ENCODE measurements at places on chromosomes 11 and 22. TPM values are rescaled to one million over a fixed set of nuclear protein-coding genes. Genes with fewer than 3 reads are reported as not detected.

DNA sequence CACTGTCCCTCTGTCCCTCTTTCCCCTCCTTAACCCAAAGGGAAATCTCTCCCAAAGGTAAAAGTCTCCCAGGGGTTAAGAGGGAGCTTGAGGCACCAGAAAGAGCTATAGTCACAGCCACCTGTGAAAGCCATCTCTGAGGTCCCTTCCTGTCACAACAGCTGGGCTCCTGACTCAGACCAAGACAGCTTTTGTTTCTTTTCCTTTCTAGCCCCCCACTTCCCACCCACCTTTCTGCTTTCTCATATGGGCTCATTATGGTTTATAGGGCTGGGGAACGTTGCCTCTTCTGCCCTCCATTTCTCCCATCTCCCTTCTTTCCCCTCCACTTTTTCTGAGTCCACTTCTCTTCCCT is 19.1 kb downstream of the MIF start:
- DNase-seq: no peak

DNA sequence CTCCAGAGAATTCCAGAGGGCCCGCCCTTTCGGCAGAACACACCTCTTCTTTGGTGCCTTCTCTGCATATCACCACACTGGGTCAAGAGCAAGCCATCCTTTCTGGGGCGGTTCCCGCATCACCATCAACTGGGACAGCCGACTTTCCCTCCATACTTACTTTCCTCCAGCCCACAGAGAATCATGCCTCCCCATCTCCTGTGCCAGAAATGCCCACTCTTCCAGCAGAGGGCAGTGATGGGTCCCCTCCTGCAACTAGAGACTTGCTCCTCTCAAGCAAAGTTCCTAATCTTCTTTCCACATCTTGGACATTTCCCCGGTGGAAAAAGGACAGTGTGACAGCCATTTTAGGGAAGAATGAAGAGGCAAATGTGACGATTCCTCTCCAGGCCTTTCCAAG is 157.7 kb downstream of the C11orf91 start:
- DNase-seq: no peak

GRCh38 chr11:1271002-1271401 is 38.4 kb downstream of the TOLLIP start:
- DNase-seq: no peak

- DNase-seq: no peak
Measured at GRCh38 chr11:64015935-64016845, 19.5 kb upstream of the FLRT1 start.

- DNase-seq: no peak
Measured at GRCh38 chr11:132576706-132577105, 955.6 kb downstream of the OPCML start.

- DNase-seq: no peak
Measured at GRCh38 chr22:28031383-28031922, 112.4 kb upstream of the PITPNB start.

- no peak for DNase-seq
Measured at GRCh38 chr11:22752908-22753310, 76.7 kb downstream of the SVIP start.

DNA sequence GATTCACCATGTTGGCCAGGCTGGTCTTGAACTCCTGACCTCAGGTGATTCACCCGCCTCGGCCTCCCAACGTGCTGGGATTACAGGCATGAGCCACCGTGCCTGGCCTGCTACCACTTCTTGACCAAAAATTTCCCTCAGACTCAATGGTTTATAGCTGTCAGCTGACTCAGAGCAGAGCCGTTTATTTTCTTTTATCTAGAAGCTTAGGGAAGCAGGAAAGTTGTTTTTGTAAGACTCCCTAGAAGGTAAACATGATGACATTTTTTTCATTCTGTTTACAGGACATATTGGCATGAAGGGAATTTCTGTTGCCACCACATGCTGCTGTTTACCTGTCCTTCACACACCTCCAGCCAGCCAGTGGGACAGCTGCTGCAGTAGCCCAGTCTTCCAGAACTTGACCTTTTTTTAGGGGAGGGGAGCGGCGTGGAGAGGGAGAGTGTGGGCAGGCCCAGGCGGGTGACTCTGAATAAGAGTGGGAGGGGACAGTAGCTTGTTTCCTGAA is 56.1 kb upstream of the PTPRJ start:
- DNase-seq: no peak

Gene B4GALNT4
- 0.16 TPM for total RNA-seq

Gene C11orf86
- not detected for total RNA-seq

Gene ROBO4
- not detected for total RNA-seq

Gene PRR14L
- 63.8 TPM for total RNA-seq

Data from naive thymus-derived CD8-positive, alpha-beta T cell (primary cell).